ENCODE measurements at places on chromosomes 16 and 17.

- no peak for DNase-seq
These were observed 21.8 kb downstream of the FBXO39 start for GRCh38 chr17:6797718-6798351.

DNA sequence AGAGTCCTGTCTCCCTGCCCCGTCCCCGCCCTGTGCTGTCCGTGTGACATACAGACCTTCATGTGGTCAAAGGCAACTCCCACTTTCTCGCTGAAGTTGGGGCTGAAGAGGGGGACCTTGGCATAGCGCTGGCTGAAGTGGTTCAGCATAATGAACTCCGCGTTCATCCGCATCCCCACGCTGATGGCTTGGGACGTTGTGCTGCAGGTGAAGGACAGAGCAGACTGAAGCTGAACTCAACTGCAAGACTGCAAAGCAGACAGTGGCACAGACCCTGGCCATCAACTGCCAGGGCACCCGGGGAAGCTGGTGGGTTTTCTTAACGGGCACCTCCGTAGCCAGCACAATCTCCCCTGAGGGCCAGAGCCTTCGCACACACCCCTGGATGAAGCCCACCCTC lies 24.2 kb downstream of the ELAC2 start:
- DNase-seq, result no peak

DNA sequence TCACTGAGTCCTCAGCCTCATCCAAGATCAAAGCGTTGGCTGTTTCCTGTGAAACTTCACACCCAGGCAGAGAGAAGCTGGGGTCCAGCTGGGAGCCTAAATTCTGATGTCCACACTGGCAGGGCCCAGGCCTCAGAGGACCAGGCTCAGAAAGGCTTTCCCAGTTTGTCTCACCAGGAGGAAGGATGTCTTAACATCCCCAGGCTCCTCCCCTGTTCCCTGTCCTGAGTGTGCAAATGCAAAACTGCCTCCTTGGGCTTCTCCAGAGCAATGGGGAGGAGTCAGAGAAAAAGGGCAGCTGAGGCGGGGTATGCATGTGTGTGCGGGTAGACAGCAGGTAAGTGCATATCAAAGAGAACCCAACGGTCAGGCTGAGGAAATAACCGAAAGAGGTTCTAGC lies 45.7 kb downstream of the CUEDC1 start:
- DNase-seq, result no peak

GRCh38 chr16:11143372-11144035 lies 112.5 kb downstream of the SOCS1 start:
- no peak for DNase-seq

- DNase-seq, result no peak
These were observed 46.7 kb downstream of the SCNN1B start for GRCh38 chr16:23348579-23349469.

- DNase-seq, result no peak
These were observed 132.8 kb downstream of the RBFOX3 start for GRCh38 chr17:79478051-79478461.

- DNase-seq, result no peak
These were observed 303.8 kb downstream of the HS3ST3B1 start for GRCh38 chr17:14604591-14605266.

- DNase-seq, result no peak
These were observed 6.4 kb upstream of the PRR14 start for GRCh38 chr16:30644334-30644830.

- DNase-seq, result no peak
These were observed 17.1 kb downstream of the TSPOAP1 start for GRCh38 chr17:58311429-58311894.

DNA sequence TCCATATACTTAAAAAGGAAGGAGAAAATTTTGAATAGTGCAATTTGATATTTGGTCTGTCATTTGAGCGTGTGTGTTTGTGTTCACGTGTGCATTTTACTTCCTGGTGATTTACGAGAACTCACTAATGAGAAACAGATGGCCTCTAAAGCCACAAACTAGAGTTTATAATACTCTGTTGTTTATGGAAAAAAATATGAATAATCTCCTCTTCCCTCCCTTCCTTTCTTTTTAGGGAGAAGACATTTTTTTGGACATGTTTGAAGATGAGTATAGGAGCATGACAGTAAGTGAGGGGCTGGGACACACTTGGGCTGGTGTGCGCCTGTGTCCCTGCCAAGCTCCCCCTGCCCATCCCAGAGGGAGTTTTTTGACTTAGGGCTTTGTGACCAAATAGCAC lies 102.7 kb downstream of the CLEC16A start:
- peak; percentile 90 for DNase-seq

DNA sequence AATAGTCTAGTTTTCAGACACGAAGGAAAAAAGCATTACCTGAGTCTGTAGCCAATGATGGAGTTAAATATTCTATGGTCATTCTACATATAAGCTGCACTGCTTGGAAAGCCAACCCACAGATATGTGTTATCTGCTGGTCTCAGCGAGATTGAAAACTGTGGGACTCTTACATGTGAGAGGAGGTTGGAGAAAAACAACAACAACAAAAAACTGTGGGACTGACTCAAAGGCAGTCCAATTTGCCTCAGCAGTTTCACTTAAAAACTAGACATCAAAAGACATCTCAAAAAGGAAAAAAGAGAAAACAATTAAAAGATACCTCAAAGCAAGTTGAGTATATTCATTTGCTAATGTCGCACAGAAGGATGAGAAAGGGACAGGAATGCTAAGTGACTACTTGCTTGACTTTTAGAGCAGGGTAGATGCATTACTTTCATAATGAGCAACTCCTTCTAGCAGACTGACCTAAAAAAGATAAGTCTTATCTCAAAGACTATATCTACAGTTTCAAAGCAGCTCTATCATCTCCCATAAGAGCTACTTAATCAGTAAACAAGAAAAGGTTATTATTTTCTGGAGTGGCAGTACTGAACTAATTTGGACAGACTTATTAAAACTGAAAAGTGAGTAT lies 35.5 kb upstream of the ITGA2B start:
- DNase-seq, result no peak

GRCh38 chr16:9008601-9009260 lies 45.0 kb upstream of the USP7 start:
- peak; percentile 68 for DNase-seq

- DNase-seq, result peak; percentile 52
These were observed 40.1 kb downstream of the NOS2 start for GRCh38 chr17:27760069-27760885.

DNA sequence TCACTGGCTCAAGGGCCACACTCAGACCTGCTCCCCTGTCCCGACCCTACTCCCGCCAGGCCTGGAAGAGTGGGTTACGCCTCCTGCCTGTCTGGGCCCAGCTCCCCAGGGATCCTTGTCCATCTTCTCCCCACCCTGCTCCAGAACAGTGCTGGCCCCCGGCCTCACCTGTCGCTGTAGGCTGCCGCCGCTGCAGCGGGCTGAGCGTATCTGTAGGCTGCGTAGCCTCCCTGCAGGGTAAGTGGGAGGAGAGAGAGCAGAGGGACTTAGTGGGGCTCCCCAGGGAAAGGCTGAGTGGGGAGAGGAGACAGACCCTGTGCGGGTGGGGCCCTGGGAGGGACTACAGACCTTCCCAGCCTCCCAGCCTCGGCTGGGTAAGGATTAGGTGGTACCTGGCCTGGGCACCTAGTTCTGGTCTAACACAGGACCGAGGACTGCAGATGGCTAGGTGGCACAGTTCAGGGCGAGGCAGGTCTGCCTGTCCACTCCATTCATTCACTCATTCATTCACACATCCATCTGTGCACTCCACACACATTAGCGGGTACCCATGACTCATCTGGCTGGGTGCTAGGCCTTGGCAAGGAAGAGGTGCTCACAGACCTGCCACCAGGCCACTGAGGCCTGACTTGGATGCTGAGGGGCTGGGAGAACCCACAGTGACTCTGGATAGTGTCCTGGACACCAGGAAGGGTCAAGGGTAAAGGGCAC lies 20.9 kb downstream of the ENGASE start:
- DNase-seq, result no peak

DNA sequence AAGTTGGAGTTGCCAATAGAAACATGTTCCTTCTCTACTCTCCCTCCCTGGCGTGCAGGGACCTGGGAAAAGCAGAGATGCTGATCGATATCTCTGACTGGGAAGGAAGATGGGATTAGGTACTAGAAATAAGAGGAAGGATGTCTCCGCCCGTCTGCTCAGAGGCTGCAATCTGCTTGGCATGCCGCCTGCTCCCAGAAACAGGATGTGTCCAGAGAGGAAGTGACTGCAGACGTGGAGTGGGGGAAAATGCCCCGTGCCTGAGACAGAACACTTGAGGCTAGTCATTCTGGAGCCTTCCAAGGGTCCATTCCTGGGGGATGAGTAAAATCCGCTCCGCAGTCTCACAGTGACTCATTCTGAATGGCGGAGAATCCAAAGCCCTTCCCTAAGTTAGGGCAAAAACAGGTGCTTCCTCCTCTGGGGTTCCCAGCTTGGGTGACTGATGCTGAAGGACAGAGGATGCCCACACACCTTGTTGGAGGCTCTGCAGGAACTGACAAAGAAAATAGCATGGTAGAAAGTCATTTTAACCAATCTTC lies 45.0 kb upstream of the SMURF2 start:
- peak; percentile 72 for DNase-seq

GRCh38 chr17:34307110-34307509 lies 12.1 kb upstream of the CCL8 start:
- no peak for DNase-seq

DNA sequence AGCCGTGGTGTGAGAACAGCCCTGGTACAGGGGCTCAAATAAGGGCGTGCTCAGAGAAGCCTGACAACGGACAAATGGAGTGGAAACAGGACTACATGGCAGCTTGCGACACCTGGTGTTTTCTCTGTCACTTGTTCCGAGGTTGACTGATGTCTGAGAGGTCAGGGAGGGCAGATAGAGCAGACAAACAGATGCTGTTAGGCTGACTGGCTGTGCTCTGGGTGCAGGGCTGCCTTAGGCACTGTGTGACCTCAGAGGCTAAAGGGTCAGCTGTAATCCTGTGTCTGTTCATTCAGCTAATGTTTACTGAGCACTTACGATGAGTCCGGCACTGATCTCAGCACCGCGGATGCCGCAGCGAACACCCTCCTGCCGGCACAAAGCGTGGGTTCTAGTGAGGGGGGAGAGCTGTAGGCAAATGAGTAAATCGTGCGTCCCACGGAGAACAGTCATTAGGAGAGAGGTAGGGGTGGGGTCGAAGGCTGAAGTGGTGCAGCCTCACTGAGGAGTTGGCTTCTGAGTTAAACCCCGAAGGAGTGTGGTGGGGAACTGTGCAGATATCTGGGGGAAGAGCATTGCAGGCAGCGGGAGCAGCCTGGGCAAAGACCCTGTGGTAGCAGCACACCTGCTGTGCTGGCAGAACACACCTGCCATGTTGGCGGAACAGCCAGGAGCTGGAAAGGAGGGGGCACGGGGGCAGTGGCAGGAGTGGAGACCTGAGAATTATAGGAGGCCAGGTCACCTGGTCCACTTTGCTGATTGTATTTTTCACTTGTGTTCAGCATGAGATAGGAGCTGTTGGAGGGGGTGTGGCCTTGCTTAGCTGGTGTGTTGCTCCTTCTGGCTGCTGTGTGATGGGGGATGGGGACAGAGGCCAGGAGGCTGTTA lies 35.0 kb downstream of the GPT2 start:
- DNase-seq, result no peak

GRCh38 chr16:80946481-80946880 lies 60.2 kb downstream of the CMC2 start:
- no peak for DNase-seq

DNA sequence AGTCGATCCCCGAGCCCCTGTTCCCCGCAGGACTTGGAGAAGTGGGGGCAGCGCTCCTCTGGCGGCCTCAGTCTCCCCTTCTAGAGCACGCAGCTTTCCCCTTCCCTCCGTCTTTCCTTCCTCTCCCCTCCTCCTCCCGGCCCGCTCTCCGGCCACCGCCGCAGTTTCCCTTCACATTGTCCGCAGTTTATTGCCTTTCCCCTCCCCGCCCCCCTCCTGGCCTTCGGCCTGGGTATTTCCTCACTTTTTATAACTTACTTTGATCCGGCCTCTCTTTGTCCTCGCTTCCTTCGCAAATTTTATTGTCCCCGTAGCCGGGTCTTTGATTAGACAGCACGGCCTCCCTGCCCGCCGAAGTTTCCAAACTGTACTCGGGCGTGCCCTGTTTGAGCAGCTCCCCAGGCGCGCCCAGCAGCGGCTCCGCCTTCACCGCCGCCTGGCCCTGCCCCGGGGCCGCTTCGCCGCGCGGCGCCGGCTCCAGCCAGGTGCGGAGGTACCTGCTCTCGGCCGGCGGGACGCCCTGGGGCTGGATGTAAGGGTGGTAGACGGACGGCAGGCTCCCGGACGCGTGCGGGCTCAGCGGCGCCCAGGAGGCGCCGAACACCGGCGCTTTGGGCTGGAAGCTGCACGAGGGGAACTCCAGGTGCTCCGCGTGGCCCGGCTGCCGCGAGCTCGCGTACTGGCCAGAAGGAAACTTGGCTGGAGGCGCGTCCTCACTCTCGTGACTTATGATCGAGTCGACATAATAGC lies 488 bp downstream of the HOXB9 start:
- peak; percentile 62 for DNase-seq

DNA sequence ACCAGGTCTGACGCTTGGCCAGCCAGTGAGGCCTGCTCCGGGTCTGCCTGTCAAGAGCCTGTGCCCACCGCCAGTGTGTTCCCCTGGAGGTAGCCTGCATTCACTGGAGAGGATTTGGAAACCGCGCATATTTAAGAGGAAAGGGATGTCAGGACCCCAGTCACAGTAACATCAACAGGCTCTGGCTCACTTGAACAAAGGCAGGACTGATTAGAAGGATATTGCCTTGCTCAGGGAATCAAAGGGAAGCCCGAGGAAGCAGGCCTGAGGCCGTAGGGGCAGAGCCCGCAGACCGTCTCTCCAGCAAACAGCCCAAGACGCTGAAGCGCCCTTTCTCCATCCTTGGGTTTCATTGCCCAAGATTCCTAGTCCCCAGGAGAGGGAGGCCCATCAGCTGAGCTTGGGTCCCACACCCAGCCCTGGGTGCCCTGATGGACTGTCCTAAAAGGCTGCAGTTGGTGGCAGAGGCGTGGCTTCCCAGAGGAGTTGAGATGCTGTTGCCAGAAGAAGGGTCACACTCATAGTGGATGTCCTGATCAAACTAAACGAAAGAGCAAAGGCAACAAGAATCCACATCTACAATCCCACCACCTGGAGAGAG lies 23.2 kb downstream of the NT5M start:
- no peak for DNase-seq

GRCh38 chr16:19859603-19860002 lies 25.0 kb downstream of the GPRC5B start:
- no peak for DNase-seq

DNA sequence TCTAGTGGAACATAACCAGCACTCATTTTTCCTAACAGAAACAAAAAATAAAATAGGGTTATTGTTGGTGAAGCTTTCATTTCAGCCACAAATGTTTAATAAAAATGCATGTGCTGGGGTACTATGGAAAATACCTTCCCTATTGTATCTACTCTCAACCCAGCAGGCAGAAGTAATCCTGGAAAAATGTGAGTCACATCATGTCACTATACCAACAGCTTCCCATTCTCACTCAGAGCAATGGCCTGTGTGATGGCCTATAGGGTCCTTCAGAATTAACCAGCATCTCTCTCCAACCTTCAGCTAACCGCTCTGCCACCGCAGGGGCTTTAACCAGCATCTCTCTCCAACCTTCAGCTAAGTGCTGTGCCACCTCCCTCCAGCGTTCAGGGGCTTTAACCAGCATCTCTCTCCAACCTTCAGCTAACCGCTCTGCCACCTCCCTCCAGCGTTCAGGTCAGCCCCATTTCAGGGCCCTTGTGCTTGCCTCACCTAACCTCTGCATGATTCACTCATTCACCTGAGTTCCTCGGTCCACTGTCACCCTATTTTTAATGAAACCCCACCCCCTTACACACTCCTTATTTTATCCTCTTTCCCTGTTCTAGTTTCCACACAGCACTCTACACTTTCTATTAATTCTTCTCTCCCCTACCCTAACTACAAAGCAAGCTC lies 34.0 kb downstream of the UBE2G1 start:
- no peak for DNase-seq
